Stomach (tissue), 19 donors: ENCODE measurements at places on chromosomes 7 and 10. TPM values are rescaled to one million over a fixed set of nuclear protein-coding genes. Genes with fewer than 3 reads are reported as not detected.

Gene MSMB
- polyA plus RNA-seq: 19.0 TPM

Gene EGR2
- 1.2 TPM for polyA plus RNA-seq

Gene ZNF365
- polyA plus RNA-seq: not detected

Gene SEMA3C
- 5.6 TPM for polyA plus RNA-seq

Gene DMBT1
- polyA plus RNA-seq: 0.31 TPM

Gene FGFBP3
- 0.44 TPM for polyA plus RNA-seq
